ENCODE measurements at places on chromosomes 6 and 20. TPM values are rescaled to one million over a fixed set of nuclear protein-coding genes. Genes with fewer than 3 reads are reported as not detected.

The LAMA2 gene
- polyA plus RNA-seq: 33.0 TPM

The NDRG3 gene
- 39.8 TPM for polyA plus RNA-seq

The PAQR8 gene
- 4.6 TPM for polyA plus RNA-seq

The C20orf202 gene
- polyA plus RNA-seq: not detected

The COL21A1 gene
- 0.35 TPM for polyA plus RNA-seq

- no peak for DNase-seq
Measured at GRCh38 chr20:62367633-62368391, 700 bp upstream of the LAMA5 start.

DNA sequence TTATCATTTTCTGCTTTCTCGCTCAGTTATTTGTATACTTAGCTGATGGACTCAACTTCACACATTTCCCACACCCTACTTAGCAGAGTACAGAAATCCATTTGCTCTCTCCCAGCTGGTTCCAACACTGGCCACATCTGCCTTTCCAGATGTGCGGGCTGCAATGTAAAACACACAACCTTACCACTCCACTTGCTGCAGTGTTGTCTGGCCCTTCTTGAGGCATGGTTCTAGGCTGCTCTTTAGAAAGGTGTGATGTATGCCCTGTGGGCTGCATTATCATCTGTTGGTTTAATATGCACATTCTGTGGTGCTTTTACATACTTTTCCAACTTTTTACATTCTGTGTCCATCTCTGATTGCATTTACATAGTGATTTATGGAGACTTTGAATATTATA is 56.5 kb downstream of the TRAF3IP2 start:
- DNase-seq: no peak

GRCh38 chr20:23659989-23660837 is 22.5 kb upstream of the CST3 start:
- DNase-seq: peak; percentile 41

GRCh38 chr20:62374331-62375152 is 7.4 kb upstream of the LAMA5 start:
- DNase-seq: no peak

DNA sequence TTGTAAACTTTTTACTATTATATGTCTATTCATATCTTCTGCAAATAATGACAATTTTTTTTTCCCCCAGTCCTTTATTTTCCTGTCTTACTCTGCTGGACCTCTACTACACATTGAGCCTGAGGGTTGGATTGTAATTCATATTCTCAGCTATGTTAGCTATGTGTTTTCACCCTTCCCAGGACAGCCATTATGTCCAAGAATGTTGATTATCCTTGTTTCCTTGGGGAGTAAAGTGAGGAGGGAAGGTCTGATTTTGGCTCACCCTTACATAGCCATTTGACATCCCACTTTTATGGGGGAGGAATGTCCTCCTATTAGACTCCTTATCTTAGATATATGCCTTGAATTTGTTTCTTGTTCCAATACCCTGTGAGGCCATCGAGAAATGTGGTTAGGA is 17.6 kb upstream of the TBC1D32 start:
- no peak for DNase-seq

- DNase-seq: no peak
Measured at GRCh38 chr6:157076451-157076822, 246.9 kb downstream of the TMEM242 start.
